Glutamatergic neuron (in vitro differentiated cells): ENCODE measurements at places on chromosomes 4 and X. TPM values are rescaled to one million over a fixed set of nuclear protein-coding genes. Genes with fewer than 3 reads are reported as not detected.

GRCh38 chr4:159682996-159683395 is 580.1 kb downstream of the RAPGEF2 start:
- no peak for DNase-seq

- DNase-seq: no peak
Observed at GRCh38 chrX:6184900-6185515, 43.7 kb downstream of the NLGN4X start.

DNA sequence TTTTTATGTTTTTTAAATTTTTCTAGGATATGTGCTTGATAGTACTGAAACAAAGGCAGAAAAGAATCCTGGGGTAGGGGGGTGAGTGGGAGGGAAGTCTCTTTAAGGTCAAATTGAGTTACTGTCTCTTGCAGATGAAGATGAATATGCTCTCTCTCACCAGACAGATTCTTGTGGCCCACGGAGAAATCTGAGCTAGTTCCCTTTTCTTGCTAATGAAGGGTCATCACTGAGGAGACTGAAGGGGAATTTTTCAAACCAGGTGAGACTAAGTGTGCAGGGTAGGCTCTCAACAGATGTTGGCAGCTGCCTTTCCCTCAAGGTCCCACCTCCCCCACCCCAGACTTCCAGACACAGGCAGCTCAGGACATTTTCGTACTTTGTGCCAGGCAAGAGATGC is 21.5 kb downstream of the FAM9C start:
- DNase-seq: no peak

DNA sequence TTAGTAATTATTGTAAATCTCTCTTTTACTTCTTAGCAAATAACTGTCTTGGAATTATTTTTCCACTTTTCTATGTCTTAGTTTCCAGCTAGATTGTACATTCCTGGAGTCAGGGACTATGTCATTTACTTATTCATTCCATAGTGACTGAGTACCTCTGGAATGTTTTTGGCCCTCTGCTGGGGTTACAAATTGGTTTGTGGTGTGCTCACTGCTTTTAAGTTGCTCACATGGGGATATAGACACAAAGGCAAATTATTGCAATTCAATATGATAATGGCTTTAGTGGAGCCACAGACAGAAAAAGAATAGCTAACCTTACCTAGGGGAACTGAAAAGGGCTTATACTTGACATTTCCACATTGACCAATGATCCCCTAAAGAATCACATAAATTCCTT is 63.7 kb upstream of the PDGFRA start:
- DNase-seq: no peak

- no peak for DNase-seq
Observed at GRCh38 chrX:108178143-108178498, 86.5 kb downstream of the ATG4A start.

GRCh38 chr4:144599621-144600020 is 46.3 kb upstream of the HHIP start:
- no peak for DNase-seq

Gene UGT2B11
- total RNA-seq: not detected
